NCI-H524 treated with DMSO at 0.1 percent for 48 hours (cell line): ENCODE measurements at places on chromosomes 12 and 14.

DNA sequence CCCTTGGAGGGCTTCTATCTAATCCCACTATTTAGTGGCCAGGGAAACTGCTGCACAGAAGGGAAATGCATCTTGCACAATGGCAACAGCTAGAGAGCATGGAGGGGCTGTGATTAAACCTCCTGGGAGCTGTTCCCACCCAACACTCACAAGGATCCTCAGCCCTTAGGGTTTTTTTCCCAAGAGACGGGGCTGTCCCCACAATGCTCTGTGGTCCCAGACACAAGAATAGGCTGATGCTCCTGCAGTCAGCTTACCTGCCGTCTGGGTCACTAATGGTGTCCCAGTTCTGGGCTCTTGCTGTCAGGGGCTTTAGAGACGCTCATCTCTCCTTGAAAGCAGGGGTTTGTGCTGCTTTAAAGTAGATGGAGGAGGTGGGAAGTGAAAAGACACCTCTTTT lies 4.6 kb downstream of the SERPINA1 start:
- DNase-seq, result no peak

- DNase-seq, result no peak
Measured at GRCh38 chr12:74722709-74723108, 185.1 kb downstream of the ATXN7L3B start.

- DNase-seq, result no peak
Measured at GRCh38 chr14:88212691-88213090, 110.4 kb downstream of the KCNK10 start.

DNA sequence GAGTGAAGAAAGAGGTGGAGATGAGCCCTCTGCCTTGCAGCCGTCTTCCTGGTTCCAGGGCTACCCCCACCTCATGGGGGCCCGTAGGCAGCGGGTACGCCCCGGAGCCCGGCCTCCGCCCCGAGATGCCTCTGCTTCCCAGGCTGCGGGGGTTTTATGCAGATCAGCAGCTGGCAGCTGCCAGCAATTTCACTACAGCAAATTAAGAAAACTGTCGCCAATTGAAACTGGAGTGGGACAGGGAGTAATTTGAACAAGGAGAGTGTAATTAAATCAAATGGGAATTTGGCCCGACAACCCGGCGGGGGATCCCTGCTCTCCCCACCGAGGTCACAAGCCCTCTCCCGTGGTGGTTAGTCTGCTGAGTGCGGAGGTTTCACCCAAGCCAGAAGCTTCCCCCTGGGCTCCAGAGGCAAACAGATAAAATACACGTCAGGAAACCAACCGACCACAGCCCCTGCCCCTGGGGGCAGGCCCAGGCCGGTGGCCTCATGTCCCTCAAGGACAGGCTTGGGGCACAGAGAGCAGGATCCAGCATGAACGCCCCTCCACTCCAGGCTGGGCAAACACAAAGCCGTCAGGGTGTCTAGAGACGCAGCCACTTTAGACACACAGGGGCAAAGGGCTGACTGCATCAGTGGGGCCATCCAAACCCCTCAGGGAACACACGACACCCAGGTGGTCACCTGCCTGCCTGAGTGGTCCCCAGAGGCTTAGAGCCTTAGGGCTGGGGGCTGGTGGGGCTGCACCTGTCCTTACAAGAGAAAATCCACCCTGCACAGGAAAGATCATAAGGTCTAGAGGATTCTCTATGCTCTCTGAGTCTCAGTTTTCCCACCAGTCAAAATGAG lies 53.8 kb downstream of the TESC start:
- DNase-seq, result no peak

DNA sequence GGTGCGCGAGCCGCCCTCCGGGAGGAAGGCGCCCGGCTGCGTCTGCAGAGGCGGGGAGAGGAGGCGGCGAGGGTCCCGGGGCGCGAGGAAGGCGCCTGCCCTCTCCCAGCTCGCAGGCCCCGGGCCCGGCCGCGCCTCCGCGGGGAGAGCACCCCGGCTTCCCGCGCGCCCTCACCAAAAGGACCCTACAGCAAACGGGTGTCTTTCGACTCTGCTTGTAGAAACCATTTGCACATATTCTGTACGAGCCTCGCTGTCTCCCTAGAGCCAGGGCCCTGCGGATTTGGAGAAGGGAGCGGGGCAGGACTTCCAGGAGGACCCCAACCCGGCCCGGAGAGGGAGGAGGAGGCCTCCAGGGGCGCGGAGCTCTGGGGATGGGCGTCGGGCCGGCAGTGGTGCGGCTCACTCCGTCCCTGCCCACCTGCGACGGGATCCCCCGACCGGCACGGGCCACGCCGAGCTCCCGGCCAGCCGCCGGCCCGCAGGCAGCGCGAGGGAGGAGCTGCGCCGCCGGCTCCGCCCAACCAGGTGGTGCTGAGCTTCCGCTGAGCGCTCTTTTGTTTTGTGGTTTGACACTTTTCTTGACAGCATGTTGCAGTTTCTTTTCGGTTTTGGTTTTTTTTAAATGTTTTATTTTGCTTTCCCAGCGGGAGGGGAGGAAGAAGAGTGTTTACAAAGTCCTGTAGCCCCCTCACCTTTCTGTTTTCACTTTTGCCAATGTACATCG lies 103.3 kb upstream of the FKBP4 start:
- peak; percentile 30 for DNase-seq

DNA sequence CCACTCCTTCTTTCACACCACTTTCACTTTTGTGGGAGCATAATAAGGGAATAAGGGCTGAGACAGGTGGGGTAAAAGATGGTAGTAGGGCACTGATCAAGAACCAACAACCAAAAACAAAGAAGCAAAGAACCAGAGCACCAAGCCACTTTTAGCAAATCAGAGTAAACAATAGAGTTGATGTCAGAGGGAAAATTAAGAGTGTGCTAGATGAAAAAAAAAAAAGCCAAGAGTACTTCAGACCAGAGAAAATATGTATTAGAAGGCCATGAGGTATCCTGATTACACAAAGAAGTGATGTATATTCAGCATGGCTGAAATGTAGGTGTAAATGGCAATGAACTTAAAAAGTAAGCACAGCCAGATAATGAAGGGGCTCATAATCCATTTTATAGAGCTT lies 75.4 kb downstream of the ABCC9 start:
- DNase-seq, result no peak
